ENCODE measurements at places on chromosomes 6 and 20.

GRCh38 chr20:62111148-62111547 lies 11.1 kb upstream of the LSM14B start:
- DNase-seq: no peak

DNA sequence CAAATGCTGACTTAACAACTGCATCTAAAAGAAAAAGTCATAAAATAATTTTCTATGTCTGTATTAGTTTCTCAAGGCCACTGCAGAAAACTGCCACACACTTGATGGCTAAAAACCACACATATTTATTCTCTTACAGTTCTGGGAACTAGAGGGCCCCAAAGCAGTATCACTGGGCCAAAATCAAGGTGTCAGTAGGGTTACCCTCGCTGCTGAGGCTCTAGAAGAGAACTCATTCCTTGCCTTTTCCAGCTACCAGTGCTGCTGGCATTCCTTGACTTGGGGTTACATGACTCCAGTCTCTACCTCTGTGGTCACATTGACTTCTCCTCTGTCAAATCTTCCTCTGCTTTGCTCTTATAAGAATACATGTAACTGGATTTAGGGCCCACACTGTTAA lies 124.6 kb upstream of the THEMIS start:
- DNase-seq: no peak

- DNase-seq: no peak
These were observed 38.1 kb upstream of the HLA-E start for GRCh38 chr6:30450909-30451841.

DNA sequence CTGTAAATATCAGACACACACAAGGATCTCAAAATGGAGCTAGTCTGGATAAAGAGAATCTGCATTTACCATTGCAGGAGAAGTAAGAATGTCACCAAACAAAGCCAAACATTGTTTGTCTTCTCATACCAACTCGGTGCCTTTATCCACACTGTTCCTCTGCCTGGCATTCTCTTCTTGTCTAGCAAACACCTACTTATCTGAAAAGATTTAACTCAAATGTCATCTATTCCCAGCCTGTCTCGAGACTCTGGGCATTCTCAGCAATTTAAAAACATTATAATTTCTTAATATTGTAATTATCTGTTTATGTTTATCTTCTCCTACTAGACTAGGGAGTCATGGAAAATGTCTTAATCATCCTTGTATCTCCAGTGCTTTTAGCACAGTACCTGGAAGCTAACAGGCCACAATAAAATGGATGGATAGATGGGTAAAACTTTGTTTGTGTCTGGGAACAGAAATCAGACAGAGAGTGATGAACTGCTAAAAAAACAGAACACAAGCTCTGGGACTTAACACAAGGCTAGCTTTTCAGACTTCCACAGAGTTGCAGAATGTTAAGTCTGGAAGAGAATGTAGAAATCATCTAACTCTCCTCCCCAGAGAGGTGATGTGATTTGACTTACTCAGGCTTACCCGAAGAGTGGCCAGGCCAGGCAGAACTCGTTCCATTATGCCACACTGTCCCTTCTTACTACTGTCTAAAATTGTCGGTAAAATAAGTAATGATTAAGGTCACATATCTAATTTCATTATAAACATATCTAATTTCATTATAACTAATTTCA lies 42.3 kb upstream of the FAM83C start:
- no peak for DNase-seq

Data from type B pancreatic cell (in vitro differentiated cells).